ENCODE measurements at places on chromosomes 2 and 18.

DNA sequence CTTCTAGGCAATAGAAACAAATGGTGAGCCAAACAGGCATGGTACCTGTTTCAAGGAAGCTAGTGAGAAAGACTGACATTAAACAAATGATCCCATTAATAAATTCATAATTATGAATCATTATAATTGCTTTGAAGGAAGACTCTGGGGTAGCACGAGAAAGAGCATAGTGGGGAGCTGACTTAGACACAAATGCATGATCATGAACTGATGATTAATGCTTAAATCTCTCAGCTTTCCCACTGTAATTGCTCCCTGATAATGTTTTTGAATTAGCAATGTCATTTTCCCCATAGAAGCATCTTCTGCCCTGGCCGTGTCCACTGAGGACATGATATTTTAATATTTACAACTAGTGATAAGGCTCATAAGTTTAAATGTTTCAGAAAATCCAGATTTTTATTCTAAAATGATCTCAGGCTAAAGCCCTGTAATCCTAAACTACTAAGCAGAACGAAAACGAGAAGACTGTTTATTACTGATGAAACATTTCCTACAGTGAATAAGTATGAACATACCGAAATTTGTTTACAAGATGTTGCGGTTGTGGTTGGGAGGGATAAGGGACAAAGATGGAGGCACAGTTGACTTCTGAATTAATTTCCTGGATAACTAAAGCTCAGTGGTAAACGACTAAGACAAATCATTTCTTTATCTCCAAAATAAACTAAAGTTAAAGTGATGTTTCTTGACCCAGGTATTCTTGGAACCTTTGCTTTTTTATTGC, 47.3 kb upstream of the TACR1 start:
- no peak for DNase-seq

- DNase-seq = no peak
These were observed 61.4 kb upstream of the CCDC195 start for GRCh38 chr2:224777559-224777930.

DNA sequence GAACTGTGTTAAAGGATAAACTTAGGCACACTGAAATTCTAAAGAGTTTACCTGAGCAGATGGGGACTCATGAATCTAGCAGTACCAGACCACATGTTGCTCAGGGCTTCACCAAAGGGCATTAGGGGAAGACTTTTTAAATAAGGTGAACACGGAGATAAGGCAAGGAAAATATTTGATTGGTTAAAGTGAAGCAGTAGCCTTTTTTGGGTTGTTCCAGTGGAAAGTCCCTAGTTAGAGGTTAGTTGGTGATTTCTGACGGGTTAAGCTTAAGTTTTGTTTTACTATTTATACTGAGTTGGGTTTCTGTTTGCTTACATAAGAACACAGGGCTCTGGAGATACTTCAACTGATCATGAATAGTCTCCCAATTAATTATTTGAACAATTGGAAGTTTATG, 722.5 kb downstream of the SOCS6 start:
- no peak for DNase-seq

- no peak for DNase-seq
These were observed 48.6 kb downstream of the SPRED2 start for GRCh38 chr2:65383541-65384488.

DNA sequence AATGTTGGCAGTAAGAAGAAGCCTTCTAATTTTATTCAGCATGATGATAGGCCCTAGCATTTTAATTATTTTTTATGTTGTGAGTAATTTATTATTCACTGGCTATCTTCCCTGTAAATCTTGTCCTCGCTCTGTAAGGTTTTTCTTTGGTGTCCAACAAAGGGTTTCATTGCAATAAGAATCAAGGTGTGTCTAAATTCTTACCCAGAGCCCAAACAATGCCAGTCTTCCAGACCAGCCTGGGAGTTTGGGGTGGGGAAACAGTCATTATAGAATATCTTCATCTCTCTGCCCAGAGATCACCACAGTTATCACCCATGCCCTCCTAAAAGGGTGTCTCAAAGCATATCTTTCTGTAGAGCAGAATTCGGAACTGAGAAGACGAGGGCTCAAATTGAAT, at the start of gene DSG4:
DSG4 (plus strand) TSS at position 301 of the 400 bp plus-strand sequence. CDS start 135 bp downstream, outside the sequence.
- no peak for DNase-seq
